ENCODE measurements at places on chromosomes 3 and 15.
A peak's percentile ranks its signal among the peaks of the same experiment; 100 is the strongest.

DNA sequence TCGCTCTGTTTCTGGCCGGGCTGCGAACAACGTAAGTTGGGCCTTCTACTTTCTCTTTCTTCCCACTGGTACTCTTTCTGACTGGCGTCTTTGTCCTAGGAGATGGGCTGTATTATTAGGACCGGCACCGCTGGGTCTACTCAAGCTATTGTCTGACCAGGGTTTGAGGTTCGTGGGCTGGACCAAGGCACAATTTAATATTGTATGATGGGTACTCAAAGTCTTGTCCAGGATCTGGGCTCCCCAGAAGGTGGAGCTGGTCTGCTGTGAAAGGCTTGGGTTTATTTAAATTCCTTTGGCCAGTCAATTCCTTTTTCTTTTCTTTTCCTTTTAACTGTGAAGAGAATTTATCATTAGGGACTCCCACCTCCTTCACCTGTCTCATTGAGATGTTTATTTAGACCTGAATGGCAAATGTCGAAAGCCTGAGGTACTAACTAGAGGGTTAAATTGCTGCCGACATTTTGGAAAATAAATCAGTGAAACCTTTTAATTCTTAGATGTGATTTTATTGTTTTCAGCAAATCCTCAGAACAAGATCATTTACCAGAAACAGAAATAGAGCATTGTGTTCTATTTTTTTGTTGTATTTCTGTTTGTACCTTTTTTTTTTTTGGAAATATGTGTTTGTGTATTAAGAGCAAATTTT lies 410 bp downstream of the LRRC49 start:
- peak; percentile 9 for DNase-seq

- peak; percentile 2 for DNase-seq
These were observed 44.7 kb downstream of the ATP11B start for GRCh38 chr3:182837855-182838454.

GRCh38 chr15:63514531-63514943 lies 10.1 kb downstream of the USP3 start:
- DNase-seq = peak; percentile 72

DNA sequence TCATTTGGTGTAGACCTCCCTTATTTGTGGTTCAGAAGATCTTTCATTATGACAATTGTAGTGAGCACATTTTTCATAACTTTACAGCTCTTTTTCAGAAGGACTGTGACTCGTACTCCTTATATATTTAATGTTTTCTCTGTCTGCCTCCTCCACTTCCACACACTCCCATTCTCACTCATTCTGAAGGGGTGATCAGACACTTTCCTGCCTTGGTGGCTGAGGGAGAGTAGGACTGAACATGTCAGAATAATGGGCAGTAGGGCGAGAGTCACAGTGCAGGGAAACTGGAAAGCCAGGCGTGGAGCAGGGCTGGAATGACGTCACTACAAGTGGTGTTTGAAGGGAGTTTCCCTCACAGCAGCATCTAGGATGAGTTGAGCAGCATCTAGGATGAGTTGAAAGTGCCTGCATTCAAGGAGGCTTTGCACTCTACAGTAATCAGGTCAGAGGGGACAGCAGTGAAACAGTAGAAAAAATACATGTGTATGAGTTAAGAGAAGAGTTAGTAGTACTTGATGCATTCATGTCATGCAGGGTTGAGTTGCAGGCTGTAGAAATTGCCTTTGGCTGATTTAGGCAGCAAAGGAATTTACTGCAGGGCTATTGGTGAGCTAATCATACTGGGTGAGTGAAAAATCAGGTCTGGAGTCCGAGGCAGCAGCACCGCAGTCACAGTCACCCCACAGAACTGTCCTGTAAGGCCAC lies 36.3 kb upstream of the FBXL22 start:
- DNase-seq = no peak

GRCh38 chr15:83352119-83352518 lies 67.7 kb upstream of the BNC1 start:
- DNase-seq = no peak

- peak; percentile 28 for DNase-seq
These were observed 4.3 kb upstream of the FNDC3B start for GRCh38 chr3:172034786-172035685.

- peak; percentile 45 for DNase-seq
These were observed 78.5 kb upstream of the CHD2 start for GRCh38 chr15:92821491-92822116.

DNA sequence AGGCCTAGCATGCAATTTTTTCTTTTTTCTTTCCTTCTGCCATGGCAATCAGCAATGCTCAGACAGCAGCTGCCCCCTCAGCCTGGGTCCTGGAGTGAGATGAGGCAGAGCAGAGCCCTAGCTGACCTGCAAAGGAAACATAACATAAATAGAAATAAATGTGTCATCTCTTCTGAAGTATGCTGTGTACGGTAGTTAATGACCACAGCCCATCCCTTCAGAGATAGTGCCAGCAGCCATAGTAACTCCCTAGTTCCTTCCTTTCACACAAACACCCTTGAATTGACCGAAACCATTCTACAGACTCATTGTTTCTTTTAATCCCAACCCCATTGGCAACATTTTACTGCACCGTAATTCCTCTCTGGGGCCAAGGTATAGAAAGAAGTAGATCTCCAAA lies 8.4 kb upstream of the CD47 start:
- DNase-seq = no peak

GRCh38 chr15:41990691-41991090 lies 18.3 kb upstream of the EHD4 start:
- DNase-seq = no peak

- no peak for DNase-seq
These were observed 161.5 kb downstream of the FEZF2 start for GRCh38 chr3:62211675-62212429.

DNA sequence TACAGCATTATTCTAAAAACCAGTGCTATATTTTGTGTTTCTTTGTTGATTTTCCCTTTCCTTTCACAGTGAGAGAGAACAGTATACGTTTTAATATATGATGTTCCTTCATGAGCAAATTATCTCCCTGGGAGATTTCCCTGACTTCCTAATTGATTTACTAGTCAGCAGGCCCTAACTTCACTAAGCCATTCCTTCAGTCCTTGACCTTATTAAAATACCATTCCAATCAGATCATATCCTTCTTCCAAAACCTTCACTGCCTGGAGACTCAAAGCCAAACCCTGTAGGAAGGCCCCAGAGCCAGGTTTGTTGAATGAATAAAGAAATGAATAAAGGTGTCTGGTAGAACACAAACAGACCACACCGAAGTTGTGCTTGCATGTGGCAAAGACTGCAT lies 43.8 kb upstream of the ARHGEF3 start:
- DNase-seq = no peak

- peak; percentile 50 for DNase-seq
These were observed 125.3 kb upstream of the THBS1 start for GRCh38 chr15:39455471-39455991.

DNA sequence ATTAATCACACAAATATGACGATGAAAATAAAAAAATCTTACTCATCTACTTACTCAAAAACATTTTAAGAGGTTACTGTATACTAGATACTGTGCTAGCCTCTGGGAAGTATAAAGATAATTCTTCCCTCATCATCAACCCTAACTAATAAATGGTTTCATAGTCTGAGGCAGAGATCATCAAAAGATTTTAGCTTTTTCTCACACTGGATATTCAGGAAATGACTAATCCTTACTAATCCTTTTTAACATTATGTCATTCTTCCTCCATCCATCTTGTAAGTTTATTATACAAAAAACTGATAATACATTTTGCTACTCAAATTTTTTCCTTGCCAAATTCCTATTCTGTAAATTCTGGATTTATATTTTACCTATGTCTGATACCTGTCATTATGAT lies 29.7 kb downstream of the ACAD11 start:
- DNase-seq = no peak

DNA sequence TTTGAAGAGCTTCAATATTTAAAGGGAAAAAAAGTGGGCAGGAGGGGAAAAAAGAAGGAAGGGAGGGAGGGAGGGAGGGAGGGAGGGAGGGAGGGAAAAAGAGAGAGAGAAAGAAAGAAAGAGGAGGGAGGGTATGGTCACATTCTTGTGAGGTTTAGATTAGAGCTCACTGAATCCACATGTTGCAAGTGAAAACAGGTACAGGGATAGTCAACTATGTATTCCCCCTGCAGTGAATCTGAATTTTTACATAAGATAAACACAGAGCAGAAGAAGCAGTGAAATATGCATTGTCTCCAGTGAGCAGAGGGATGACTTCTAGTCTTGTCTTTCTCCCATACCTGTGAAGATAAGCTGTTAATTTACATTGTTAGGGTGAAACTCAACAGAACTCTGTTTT lies 84.0 kb downstream of the IFT80 start:
- no peak for DNase-seq

GRCh38 chr15:88331291-88331690 lies 74.8 kb upstream of the NTRK3 start:
- peak; percentile 57 for DNase-seq

- no peak for DNase-seq
These were observed 978 bp downstream of the KCNMB2 start for GRCh38 chr3:178537122-178537705.
